Anterior cingulate cortex (tissue), 58 donors: ENCODE measurements at places on chromosomes 7 and 10.

DNA sequence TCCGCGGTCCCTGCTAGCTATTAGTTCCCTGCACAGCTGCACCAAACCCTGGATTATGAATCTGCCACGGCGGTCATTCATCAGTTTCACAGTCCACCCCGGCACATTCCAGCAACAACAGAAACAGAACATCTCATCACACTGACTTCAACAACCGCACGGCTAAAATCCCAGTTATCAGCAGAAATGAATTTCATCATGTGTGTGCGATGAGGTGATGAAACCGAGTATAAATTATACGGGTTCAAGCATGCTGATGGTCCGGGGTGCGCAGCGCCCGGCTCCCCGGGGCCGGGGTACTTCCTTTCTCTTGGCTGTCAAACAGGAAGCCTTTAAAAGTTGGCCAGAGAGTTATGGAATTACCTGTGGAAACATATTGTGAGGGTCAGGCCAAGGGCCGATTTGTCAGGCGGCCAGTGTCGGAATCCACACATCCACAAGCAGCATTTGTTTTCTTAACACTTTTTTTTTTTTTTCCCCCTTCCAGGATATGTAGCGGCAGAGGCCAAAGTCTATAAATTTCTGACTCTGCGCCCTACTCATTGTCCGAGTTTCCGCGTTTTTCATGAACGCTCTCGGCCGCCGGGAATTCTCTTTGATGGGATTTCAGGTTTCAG, 420.9 kb upstream of the MGMT start:
- DNase-seq = no peak

- no peak for DNase-seq
Observed at GRCh38 chr7:114295522-114295921, 119.1 kb upstream of the FOXP2 start.

GRCh38 chr10:33112831-33113455, 154.9 kb upstream of the ITGB1 start:
- DNase-seq = no peak

GRCh38 chr10:115355162-115355760, 262.1 kb downstream of the ATRNL1 start:
- no peak for DNase-seq

GRCh38 chr7:38796626-38797501, 112.1 kb downstream of the VPS41 start:
- DNase-seq = peak; percentile 10

- no peak for DNase-seq
Observed at GRCh38 chr7:84633-85020, 107.7 kb upstream of the FAM20C start.

- no peak for DNase-seq
Observed at GRCh38 chr7:134014935-134015334, 112.2 kb upstream of the LRGUK start.

DNA sequence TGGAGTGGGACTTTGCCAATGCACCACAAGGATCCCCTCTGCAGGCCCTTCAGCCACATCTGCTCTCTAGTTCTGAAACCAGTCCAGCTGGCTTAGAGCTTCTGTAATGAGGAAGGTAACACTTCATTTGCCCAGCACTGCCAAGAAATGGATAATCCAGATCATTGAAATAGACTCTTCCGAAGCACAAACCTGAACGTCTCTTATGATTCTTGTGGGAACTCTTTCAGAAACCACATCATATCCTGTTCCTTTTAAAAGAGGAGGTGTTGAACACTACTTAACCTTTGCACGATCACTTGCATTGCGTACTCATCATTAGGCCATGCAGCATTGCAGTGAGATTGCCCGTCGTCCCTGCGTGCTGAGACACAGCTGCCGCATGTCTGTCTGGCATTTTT, 25.8 kb upstream of the PLPP4 start:
- no peak for DNase-seq

- no peak for DNase-seq
Observed at GRCh38 chr10:93069245-93069561, 4.5 kb upstream of the CYP26A1 start.

DNA sequence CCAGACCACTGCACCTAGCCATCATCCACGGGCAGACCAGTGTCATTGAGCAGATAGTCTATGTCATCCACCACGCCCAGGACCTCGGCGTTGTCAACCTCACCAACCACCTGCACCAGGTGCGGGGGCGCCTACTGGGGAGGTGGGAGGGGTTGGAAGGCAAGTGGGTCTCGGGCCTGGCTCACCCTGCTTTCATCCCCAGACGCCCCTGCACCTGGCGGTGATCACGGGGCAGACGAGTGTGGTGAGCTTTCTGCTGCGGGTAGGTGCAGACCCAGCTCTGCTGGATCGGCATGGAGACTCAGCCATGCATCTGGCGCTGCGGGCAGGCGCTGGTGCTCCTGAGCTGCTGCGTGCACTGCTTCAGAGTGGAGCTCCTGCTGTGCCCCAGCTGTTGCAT, 4.6 kb downstream of the NFKB2 start:
- no peak for DNase-seq

- DNase-seq = no peak
Observed at GRCh38 chr10:109975244-109976190, 32.3 kb upstream of the ADD3 start.

DNA sequence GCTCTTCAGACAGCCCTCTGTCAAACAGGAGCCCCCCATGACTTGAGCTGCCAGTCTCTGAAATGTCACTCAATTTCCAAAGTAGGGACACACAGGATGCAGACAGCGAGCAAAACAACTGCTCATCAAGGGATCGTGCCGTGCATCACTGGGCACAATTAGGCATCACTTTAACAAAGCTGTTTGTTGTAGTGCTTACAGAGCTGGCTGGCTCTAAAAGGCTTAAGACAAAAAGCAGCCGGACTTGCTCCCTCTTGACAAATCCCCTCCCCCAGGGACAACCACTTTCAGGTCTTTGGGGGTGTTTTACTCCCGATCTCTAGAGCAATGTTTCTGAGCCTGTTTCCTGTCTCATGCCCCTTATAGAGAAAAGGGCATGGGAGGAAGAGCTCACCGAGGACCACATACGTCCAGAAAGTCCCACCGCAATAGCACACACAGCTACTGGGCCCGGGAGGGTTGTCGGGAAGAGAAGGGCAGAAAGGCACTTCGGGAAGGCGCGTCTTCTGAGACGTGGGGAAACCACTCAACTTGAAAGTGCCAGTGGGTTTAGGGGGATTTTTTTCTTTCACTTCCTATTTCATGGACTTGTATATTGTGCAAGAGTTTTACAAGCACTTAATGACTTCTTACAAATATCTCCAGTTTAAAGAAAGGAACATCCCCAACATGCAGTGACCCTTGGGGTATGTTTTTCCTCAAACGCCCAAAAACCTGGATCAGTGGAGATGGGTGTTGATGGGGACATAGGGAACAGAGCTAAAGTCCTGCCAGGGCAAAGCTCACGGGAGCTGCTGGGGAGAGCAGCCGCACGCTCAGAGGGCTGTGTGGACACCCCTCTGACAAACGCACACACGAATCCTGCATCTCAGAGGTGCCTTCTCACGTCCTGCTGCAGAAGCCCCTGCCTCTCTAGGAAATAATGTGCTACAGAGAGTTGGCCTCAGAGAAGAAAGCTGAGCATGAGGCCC, 27.1 kb downstream of the LRRC20 start:
- DNase-seq = no peak

DNA sequence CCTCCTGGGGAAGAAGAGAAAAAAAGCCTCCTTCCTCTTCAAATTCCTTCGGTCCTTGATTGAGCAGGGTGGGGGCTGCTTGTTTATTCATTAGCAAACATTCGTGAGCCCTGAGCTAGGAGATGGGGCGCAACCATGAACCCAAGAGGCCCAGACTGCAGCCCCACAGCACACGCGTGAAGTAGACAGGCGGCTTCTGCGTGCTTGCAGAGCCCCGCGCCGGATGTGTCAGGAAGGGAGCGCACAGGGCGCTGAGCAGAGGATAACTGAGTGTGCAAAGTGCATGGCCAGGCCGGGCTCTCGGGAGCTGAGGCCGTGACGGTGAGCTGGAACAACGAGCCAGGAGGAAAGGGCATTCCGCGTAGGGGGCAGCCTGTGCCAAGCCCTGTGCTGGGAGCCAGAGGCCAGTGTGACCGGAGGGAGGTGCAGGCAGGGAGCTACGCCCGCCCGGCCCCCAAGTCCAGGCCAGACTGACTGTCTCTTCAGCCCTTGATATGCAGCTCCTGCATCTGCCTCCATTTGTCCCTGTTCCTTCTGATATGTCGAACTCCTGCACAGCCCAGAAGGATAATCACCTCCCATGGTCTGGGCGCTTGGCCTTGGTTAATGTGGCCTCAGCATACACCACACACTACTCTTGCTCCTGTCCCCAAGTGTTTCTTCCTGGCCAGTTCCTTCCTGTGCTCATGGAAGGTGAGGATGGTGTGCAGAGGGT, 4.6 kb downstream of the FOXL3 start:
- DNase-seq = no peak
